ENCODE measurements at places on chromosomes 4 and X. TPM values are rescaled to one million over a fixed set of nuclear protein-coding genes. Genes with fewer than 3 reads are reported as not detected.

DNA sequence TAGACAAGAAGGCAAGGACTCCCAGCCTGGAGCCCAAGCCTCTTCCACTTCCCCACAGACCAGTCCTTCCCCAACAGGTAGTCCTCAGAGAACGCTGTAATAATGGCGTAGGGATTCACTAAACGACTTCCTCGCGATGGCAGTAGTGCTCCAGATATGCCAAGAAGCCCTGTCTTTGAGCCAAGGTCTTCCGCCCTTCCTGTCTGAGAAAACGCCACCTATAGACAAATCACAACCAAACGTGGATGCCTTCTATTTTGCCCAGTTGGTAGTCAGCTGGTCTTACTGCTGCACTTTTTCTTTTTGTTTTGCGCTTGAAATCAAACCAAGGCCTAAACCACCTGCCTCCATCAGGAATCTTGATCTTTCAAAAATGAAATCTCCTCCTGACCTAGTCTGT lies 203.3 kb downstream of the OR13H1 start:
- no peaks in the 10 kb centered on the region for H3K4me1 ChIP-seq
- no peak overlapping the region for H3K27ac ChIP-seq
- no peak overlapping the region for H3K4me3 ChIP-seq
- no peaks in the 10 kb centered on the region for H3K27me3 ChIP-seq

The PPP4R3C gene
- not detected for total RNA-seq

- H3K4me3 ChIP-seq: no peak overlapping the region
- H3K27me3 ChIP-seq: no peaks in the 10 kb centered on the region
- no peak for DNase-seq
- no peak overlapping the region for H3K27ac ChIP-seq
- no peaks in the 10 kb centered on the region for H3K4me1 ChIP-seq
Observed at GRCh38 chr4:7979652-7979968, 39.9 kb upstream of the AFAP1 start.

GRCh38 chr4:136088211-136088867 lies 1444.0 kb downstream of the PCDH18 start:
- no peak overlapping the region for H3K4me3 ChIP-seq
- no peaks in the 10 kb centered on the region for H3K36me3 ChIP-seq
- H3K4me1 ChIP-seq: no peaks in the 10 kb centered on the region
- DNase-seq: no peak
- no peaks in the 10 kb centered on the region for H3K27me3 ChIP-seq

DNA sequence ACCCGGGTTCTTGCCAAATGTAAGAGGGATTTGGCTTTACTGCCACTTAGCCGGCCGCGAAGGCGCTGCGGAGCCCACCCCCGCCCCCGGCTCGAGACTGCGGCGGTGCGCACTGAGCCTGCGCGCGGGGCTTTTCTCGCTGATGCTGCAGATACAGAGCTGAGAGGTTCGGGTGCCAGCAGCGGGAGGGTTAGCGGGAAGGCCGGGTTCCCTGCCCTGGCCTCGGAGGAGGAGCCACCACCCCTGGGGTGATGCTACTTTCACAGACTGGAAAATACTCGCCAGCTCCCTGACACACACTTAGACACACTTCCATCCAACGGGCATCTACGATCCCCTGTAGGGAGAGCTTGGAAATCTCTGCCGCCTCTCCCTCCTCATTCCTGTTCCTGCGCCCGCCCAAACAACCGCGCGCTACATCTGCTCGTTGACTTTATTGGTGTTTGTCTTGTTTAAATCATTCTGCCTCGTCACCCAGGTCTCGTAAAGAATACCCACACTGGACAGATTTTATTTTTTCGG lies 2.1 kb upstream of the PCDH7 start:
- H3K4me1 ChIP-seq: peaks cover 56% of the 10 kb centered on the region
- H3K36me3 ChIP-seq: no peaks in the 10 kb centered on the region
- no peaks in the 10 kb centered on the region for H3K27me3 ChIP-seq
- H3K27ac ChIP-seq: no peak overlapping the region

The RBM46 gene
- total RNA-seq: not detected

- H3K36me3 ChIP-seq: no peaks in the 10 kb centered on the region
- no peak overlapping the region for H3K27ac ChIP-seq
- no peaks in the 10 kb centered on the region for H3K27me3 ChIP-seq
- no peaks in the 10 kb centered on the region for H3K4me1 ChIP-seq
- H3K4me3 ChIP-seq: no peak overlapping the region
Observed at GRCh38 chr4:122005064-122005755, 53.4 kb upstream of the TRPC3 start.

DNA sequence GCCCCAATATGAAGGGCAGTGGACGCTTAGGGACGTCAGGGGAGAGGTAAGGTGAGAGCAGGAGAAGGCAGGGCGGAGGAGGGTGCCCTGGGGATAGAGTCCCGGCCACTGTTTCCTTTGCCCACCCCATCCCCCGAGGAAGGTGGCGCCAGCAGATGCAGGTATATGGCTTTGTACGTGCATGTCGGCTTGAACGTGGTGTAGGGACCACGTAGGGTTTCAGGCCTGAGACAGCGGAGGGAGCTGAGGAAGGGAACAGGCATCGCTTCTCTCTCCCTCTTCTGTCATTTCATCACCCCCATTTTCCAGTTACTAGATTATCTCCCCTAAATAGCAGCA lies 97.9 kb downstream of the PHKA2 start:
- H3K4me1 ChIP-seq: peaks cover 22% of the 10 kb centered on the region
- H3K36me3 ChIP-seq: no peaks in the 10 kb centered on the region
- no peaks in the 10 kb centered on the region for H3K27me3 ChIP-seq
- DNase-seq: no peak

The SPANXN3 gene
- not detected for total RNA-seq

GRCh38 chr4:187618701-187619281 lies 376.8 kb upstream of the ZFP42 start:
- DNase-seq: no peak
- no peak overlapping the region for H3K4me3 ChIP-seq
- no peaks in the 10 kb centered on the region for H3K4me1 ChIP-seq
- no peaks in the 10 kb centered on the region for H3K36me3 ChIP-seq
- no peaks in the 10 kb centered on the region for H3K27me3 ChIP-seq

- DNase-seq: no peak
- H3K4me3 ChIP-seq: no peak overlapping the region
- no peaks in the 10 kb centered on the region for H3K27me3 ChIP-seq
- H3K27ac ChIP-seq: no peak overlapping the region
Observed at GRCh38 chr4:87405211-87405820, 14.3 kb upstream of the HSD17B11 start.

The CTAG1B gene
- not detected for total RNA-seq

- no peaks in the 10 kb centered on the region for H3K4me1 ChIP-seq
- H3K36me3 ChIP-seq: no peaks in the 10 kb centered on the region
- H3K4me3 ChIP-seq: no peak overlapping the region
- H3K27ac ChIP-seq: no peak overlapping the region
- DNase-seq: no peak
- H3K27me3 ChIP-seq: no peaks in the 10 kb centered on the region
Observed at GRCh38 chr4:62656006-62656405, 1455.9 kb downstream of the ADGRL3 start.

DNA sequence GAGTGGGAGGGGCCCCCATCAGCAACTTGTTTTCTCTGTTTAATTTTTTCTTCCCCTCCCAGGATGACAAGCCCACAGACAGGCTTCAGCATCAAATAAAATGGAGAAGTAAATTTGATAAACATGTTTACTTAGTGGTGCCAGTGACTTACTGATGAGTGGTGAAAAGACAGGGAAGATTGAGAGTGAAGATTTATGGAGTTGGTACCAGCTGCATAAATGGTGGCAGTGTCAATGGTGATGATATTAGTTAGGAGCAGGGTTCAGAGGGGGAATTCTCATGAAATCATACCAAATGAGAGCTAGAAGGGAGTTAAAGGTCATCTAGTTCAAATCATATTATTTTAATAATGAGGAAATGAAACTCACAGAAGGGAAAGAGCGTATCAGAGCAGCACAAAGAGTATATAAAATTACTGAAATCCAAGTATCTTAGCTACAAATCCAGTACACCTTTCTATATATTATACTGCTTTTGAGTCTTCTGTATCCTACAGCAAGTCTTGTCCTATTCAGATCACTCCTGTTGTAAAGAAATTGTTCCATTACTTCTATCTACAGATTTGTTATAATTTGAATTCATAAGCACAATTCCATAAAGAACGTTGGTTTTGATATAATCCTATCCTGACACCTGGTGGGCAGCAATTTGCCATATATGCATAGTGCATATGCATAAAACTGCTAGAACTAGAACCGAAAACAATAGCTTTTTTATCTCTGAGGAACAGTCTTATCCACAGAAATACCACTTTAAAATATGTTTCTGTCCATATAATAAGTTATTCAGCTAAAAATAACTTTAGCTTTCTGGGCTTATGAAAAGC lies 5.0 kb downstream of the P2RY10 start:
- no peaks in the 10 kb centered on the region for H3K36me3 ChIP-seq
- H3K27me3 ChIP-seq: no peaks in the 10 kb centered on the region
- DNase-seq: no peak
- no peaks in the 10 kb centered on the region for H3K4me1 ChIP-seq

The ENOX2 gene
- 9.1 TPM for total RNA-seq

The PGM2 gene
- 39.2 TPM for total RNA-seq

- no peak for DNase-seq
- H3K27me3 ChIP-seq: no peaks in the 10 kb centered on the region
- H3K27ac ChIP-seq: no peak overlapping the region
- H3K36me3 ChIP-seq: no peaks in the 10 kb centered on the region
- no peaks in the 10 kb centered on the region for H3K4me1 ChIP-seq
- no peak overlapping the region for H3K4me3 ChIP-seq
Observed at GRCh38 chrX:133437356-133437755, 22.1 kb upstream of the GPC4 start.

DNA sequence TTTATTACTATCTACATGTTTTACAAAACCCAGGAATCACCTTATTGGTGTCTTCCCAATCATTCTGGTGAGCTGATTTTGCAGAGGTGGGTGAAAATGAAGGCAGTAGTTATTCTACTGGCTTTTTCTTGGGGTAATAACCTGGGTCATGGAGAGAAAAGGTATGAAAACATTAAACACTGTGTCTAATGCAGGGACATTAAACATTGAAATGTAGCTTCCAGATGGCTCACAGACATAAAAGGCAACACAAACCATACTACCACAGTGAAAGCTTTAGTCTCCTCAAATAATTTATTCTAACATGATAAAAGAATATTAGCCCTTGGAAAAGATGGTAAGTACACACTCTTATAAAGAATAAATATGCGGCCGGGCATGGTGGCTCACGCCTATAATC lies 8.0 kb downstream of the SETD7 start:
- H3K36me3 ChIP-seq: no peaks in the 10 kb centered on the region
- H3K27ac ChIP-seq: no peak overlapping the region
- H3K4me1 ChIP-seq: peaks cover 22% of the 10 kb centered on the region

- no peak overlapping the region for H3K4me3 ChIP-seq
- H3K4me1 ChIP-seq: peaks cover 4% of the 10 kb centered on the region
- H3K36me3 ChIP-seq: no peaks in the 10 kb centered on the region
- H3K27ac ChIP-seq: no peak overlapping the region
Observed at GRCh38 chr4:149993030-149993429, 85.2 kb upstream of the DCLK2 start.
